ENCODE measurements at places on chromosomes 12 and 14. TPM values are rescaled to one million over a fixed set of nuclear protein-coding genes. Genes with fewer than 3 reads are reported as not detected.
A peak's percentile ranks its signal among the peaks of the same experiment; 100 is the strongest.

The KCNC2 gene
- total RNA-seq = not detected

DNA sequence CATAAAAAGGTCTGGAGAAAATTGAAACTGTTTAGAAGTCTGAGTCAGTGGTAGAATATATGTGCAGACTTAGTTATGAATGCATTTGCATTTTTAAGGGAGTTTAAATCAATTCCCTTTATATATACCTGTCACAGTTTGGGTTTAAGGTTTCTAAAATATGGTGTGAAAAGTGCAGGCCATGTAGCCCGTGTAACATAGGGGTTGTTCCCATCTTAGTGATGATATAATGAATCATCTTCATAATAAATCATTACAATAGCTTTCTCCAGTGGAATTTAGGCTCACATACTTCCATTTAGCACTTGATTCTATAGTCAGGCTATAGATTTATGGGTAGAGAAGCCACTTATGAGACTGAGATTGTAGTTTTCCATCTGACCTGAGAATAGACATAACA lies 1162.4 kb downstream of the SLC16A7 start:
- no peak for DNase-seq

The BHLHE41 gene
- total RNA-seq = not detected

GRCh38 chr12:4268329-4269181 lies 5.0 kb upstream of the CCND2 start:
- peak; percentile 59 for DNase-seq

The PLEKHG7 gene
- 0.89 TPM for total RNA-seq

The MYF6 gene
- not detected for total RNA-seq

DNA sequence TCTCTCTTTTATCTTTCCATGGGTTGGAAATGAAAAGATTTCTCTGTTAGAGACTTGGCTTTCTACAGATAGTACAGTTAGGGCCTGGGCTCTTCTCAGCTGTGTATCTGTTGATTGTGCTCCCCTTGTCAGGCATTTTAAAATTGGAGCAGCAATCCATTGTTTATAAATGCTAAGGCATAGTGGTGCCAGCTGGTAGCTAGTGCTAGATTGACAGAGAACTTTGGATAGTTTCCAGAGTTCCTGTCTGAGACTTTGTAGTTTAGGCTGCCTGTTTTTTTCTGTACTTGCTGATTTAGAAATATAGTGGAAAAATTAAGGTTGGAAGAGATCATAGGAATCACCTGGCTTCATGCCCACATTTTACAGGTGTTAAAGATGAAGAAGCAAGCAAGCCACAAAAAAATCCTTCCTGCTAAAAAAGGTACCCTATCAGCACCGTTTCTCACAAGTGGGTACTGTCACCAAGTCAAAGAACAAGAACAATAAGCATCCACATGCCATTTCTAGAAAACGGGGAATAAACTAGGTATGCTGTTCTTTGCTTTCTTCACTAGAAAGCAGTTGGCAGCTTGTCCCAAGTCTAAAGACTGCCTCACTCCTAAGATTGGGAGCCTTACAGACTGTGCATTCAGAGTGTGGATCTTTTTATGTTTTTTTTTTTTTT lies 6.2 kb downstream of the TTLL5 start:
- DNase-seq = no peak

Data from CD4-positive, CD25-positive, alpha-beta regulatory T cell (primary cell).